Activated CD4-positive, alpha-beta memory T cell treated with anti-CD3 and anti-CD28 coated beads, Interleukin-2, amount 10 ng/mL, durations not matched to agents 7 days and 5 days (primary cell): ENCODE measurements at places on chromosomes 7 and 10. TPM values are rescaled to one million over a fixed set of nuclear protein-coding genes. Genes with fewer than 3 reads are reported as not detected.

CCL24 gene
- not detected for total RNA-seq

CLEC2L gene
- not detected for total RNA-seq

PNLIPRP3 gene
- total RNA-seq: not detected

KAT6B gene
- 21.8 TPM for total RNA-seq

AMZ1 gene
- total RNA-seq: 0.88 TPM

GRCh38 chr7:109336531-109336930 lies 766.9 kb downstream of the DNAJB9 start:
- no peak overlapping the region for H3K27ac ChIP-seq
- H3K4me1 ChIP-seq: no peaks in the 10 kb centered on the region
- DNase-seq: no peak
- no peaks in the 10 kb centered on the region for H3K27me3 ChIP-seq
- no peak overlapping the region for H3K4me3 ChIP-seq
- no peaks in the 10 kb centered on the region for H3K36me3 ChIP-seq

- no peaks in the 10 kb centered on the region for H3K36me3 ChIP-seq
- H3K4me3 ChIP-seq: no peak overlapping the region
- H3K4me1 ChIP-seq: peaks cover 8% of the 10 kb centered on the region
- no peak for DNase-seq
- peaks cover 21% of the 10 kb centered on the region for H3K27me3 ChIP-seq
Measured at GRCh38 chr7:45085619-45086200, 3.1 kb downstream of the NACAD start.

DNA sequence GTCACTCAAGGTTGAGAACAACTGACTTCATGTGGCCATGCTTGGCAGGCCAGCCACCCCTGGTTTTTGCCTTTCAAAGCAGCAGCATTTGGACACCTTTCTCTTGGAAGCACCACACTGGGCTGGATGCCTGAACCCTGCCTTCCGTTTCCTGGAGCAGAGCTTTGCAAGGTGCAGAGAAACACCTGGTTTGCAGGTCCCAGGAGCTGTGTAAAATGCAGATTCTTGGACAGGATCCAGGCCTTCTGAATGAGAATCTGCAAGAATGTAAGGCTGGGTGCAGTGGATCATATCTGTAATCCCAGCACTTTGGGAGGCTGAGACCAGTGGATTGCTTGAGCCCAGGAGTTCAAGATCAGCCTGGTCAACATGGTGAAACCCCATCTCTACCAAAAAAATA lies 18.0 kb upstream of the DUSP5 start:
- DNase-seq: no peak
- no peaks in the 10 kb centered on the region for H3K36me3 ChIP-seq
- H3K27ac ChIP-seq: no peak overlapping the region
- H3K4me1 ChIP-seq: peaks cover 3% of the 10 kb centered on the region
- H3K27me3 ChIP-seq: peaks cover 2% of the 10 kb centered on the region

- no peak overlapping the region for H3K27ac ChIP-seq
- peaks cover 7% of the 10 kb centered on the region for H3K4me1 ChIP-seq
- no peak overlapping the region for H3K4me3 ChIP-seq
- DNase-seq: no peak
Measured at GRCh38 chr10:68784476-68784875, 42.9 kb upstream of the STOX1 start.

DNA sequence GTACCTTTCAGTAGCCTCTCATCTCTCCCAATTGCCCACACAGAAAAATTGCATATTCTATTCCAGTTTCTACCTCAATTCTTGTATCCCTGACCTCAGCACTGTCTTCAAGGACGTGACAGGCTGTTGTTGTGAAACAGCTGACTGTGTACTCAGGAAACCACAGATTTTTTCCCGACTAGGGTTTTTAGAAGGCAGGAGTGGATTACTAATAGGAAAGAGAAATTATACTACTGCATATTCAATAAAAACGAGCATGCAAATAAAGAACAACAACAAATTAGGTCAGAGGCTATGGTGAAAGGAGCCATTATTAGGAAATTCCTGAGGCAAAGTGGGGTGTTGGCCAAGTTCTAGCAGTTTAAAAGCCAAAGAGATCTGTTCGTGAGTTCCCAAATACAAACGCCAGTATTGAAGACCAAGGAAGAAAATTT lies 93.4 kb downstream of the DOCK4 start:
- no peak for DNase-seq
- no peaks in the 10 kb centered on the region for H3K36me3 ChIP-seq
- H3K4me3 ChIP-seq: no peak overlapping the region
- no peak overlapping the region for H3K27ac ChIP-seq

DNA sequence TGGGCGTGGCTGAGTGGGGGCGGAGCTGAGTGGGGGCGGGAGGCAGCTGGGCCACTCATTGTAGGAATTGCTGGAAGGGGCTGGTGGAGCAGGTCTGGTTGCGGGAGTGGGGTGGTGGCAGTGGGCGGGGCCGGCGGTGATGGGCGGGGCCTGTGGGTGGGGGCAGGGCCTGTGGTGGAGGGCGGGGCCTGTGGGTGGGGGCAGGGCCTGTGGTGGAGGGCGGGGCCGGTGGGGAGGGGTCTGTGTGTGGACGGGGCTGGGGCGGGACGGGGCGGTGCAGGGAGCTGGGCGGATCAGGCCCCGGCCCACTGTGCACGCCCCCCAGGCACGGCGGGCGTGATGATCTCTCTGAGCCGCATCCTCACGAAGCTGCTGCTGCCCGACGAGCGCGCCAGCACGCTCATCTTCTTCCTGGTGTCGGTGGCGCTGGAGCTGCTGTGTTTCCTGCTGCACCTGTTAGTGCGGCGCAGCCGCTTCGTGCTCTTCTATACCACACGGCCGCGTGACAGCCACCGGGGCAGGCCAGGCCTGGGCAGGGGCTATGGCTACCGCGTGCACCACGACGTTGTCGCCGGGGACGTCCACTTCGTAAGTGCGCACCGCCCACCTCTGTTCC lies 14.0 kb downstream of the SLC29A4 start:
- peak; percentile 80 for DNase-seq
- no peaks in the 10 kb centered on the region for H3K36me3 ChIP-seq
- H3K4me3 ChIP-seq: peak overlapping the region; percentile 67
- H3K27ac ChIP-seq: peak overlapping the region; percentile 1
- H3K27me3 ChIP-seq: peaks cover 23% of the 10 kb centered on the region

GRCh38 chr7:101731502-101732084 lies 85.8 kb upstream of the CUX1 start:
- H3K4me1 ChIP-seq: peaks cover 1% of the 10 kb centered on the region
- H3K27ac ChIP-seq: no peak overlapping the region
- no peak overlapping the region for H3K4me3 ChIP-seq
- no peak for DNase-seq
- H3K36me3 ChIP-seq: no peaks in the 10 kb centered on the region
